ENCODE measurements at places on chromosomes 4 and X. TPM values are rescaled to one million over a fixed set of nuclear protein-coding genes. Genes with fewer than 3 reads are reported as not detected.

The GPR82 gene
- total RNA-seq: not detected

The SHISA3 gene
- total RNA-seq: not detected

The PPAT gene
- total RNA-seq: 22.5 TPM

The GABRE gene
- 33.7 TPM for total RNA-seq

The IL21 gene
- not detected for total RNA-seq

The CT55 gene
- total RNA-seq: not detected

The RBM46 gene
- not detected for total RNA-seq

The CCNQ gene
- total RNA-seq: 54.5 TPM

The MORC4 gene
- 38.3 TPM for total RNA-seq

The AMBN gene
- not detected for total RNA-seq

The HUWE1 gene
- 64.5 TPM for total RNA-seq

The FGF5 gene
- total RNA-seq: 0.34 TPM

The CDKL5 gene
- 5.2 TPM for total RNA-seq

The DMRTC1 gene
- not detected for total RNA-seq

The ATP2B3 gene
- 0.08 TPM for total RNA-seq

The HSFX2 gene
- total RNA-seq: 0.13 TPM

The GIMD1 gene
- not detected for total RNA-seq

The CLGN gene
- total RNA-seq: 5.3 TPM

The GYG2 gene
- total RNA-seq: 3.6 TPM

The PDHA1 gene
- 327 TPM for total RNA-seq

The REST gene
- total RNA-seq: 8.7 TPM

The ZNF275 gene
- 6.0 TPM for total RNA-seq

The GNRHR gene
- total RNA-seq: not detected

The NXF2 gene
- total RNA-seq: not detected

The LSM6 gene
- 37.6 TPM for total RNA-seq

The FMR1 gene
- 17.9 TPM for total RNA-seq

The BMP3 gene
- not detected for total RNA-seq

The NHSL2 gene
- 0.32 TPM for total RNA-seq

The USP53 gene
- 10.0 TPM for total RNA-seq

The PIGA gene
- total RNA-seq: 7.3 TPM

The RHOH gene
- not detected for total RNA-seq

The MTCP1 gene
- total RNA-seq: 15.0 TPM

The GPRIN3 gene
- 5.7 TPM for total RNA-seq

The ASMTL gene
- 17.7 TPM for total RNA-seq

The REELD1 gene
- not detected for total RNA-seq

The KIF4A gene
- total RNA-seq: 24.2 TPM

The ARHGEF6 gene
- total RNA-seq: 0.19 TPM

The FSTL5 gene
- total RNA-seq: not detected

The DSPP gene
- total RNA-seq: not detected

The CORIN gene
- total RNA-seq: not detected

The TACR3 gene
- not detected for total RNA-seq

The SCLT1 gene
- total RNA-seq: 6.8 TPM

The MAGEB4 gene
- not detected for total RNA-seq

The DLG3 gene
- 3.1 TPM for total RNA-seq

The VCX gene
- total RNA-seq: not detected

The PDCL2 gene
- not detected for total RNA-seq

The TRPC5OS gene
- total RNA-seq: not detected

The EOLA2 gene
- 59.2 TPM for total RNA-seq
